ENCODE measurements at places on chromosomes 6 and 20.

DNA sequence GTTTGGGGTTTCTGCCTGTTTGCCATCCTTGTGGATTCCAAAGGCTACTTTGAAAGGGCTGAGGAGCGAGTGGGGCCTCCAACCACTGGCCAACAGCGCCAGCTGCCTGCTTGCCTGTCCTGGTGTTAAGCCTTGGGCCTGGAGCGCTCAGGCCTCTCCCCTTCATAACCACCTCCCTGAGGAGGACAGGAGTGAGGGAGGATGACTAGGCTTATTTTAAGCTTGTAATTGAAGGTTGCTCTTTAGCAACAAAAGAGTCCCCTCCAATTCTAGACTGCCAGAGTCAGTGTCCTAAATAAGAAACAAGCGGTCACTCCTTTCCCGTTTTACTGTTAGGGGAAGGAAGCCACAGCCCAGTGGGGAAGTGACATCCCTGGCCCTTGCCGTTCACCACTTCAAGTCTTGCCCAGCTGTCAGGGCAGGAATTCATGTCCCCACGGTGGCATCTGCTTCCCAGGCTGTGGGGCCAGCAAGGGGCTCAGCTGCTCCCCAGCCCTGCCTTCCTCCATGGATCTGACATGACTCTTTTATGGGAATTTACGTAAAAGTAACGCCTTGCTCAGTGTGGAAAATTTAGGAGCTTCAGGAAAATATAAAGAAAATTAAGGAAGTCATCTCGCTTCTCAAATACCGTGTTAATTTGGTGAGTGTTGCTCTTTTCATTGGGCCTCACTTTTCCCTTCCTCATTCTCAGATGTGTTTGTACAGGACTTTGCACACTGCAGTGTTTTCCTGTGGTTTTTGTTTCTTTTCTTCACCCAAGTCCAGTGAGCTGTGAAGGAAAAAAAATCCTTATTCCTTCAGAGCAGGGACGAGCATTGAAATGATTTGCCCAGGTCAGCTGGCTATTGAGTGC lies 57.8 kb downstream of the SSR1 start:
- no peak for DNase-seq

- no peak for DNase-seq
Observed at GRCh38 chr6:113202852-113203714, 654.1 kb upstream of the MARCKS start.

GRCh38 chr6:11702089-11702488 lies 76.5 kb downstream of the ADTRP start:
- DNase-seq = no peak

GRCh38 chr6:79064635-79065034 lies 13.4 kb downstream of the PHIP start:
- DNase-seq = no peak

GRCh38 chr6:16058201-16058928 lies 70.5 kb upstream of the MYLIP start:
- DNase-seq = no peak

- DNase-seq = no peak
Observed at GRCh38 chr20:40650707-40651106, 38.3 kb downstream of the MAFB start.

GRCh38 chr20:40899344-40899743 lies 129.3 kb upstream of the TOP1 start:
- no peak for DNase-seq

GRCh38 chr6:43835872-43836419 lies 65.9 kb downstream of the VEGFA start:
- no peak for DNase-seq

GRCh38 chr6:1592852-1593251 lies 16.9 kb upstream of the FOXC1 start:
- no peak for DNase-seq
